IgD-negative memory B cell (primary cell): ENCODE measurements at places on chromosomes 4 and X. TPM values are rescaled to one million over a fixed set of nuclear protein-coding genes. Genes with fewer than 3 reads are reported as not detected.

The UGT2B17 gene
- polyA plus RNA-seq = 3.6 TPM

The TMEM271 gene
- not detected for polyA plus RNA-seq

The PDLIM3 gene
- 0.13 TPM for polyA plus RNA-seq

The ZNF674 gene
- 0.23 TPM for polyA plus RNA-seq

The ZDHHC9 gene
- 4.8 TPM for polyA plus RNA-seq

The CHM gene
- 6.2 TPM for polyA plus RNA-seq

The PCSK1N gene
- 0.51 TPM for polyA plus RNA-seq

The CFAP47 gene
- polyA plus RNA-seq = not detected

The AVPR2 gene
- polyA plus RNA-seq = not detected

The QRFPR gene
- not detected for polyA plus RNA-seq

The GSX2 gene
- 1.2 TPM for polyA plus RNA-seq

The SMIM10L2A gene
- 0.05 TPM for polyA plus RNA-seq

The MAGEA11 gene
- not detected for polyA plus RNA-seq

The GLUD2 gene
- 0.20 TPM for polyA plus RNA-seq

The SLIT2 gene
- not detected for polyA plus RNA-seq

The CRLF2 gene
- polyA plus RNA-seq = not detected

The FRMD7 gene
- not detected for polyA plus RNA-seq

The CXCL11 gene
- polyA plus RNA-seq = not detected

The PNMA6F gene
- not detected for polyA plus RNA-seq

The PRSS12 gene
- not detected for polyA plus RNA-seq

The PRKX gene
- polyA plus RNA-seq = 73.9 TPM

The SPP1 gene
- polyA plus RNA-seq = not detected
